Non-pigmented ciliary epithelial cell (primary cell): ENCODE measurements at places on chromosomes 2 and 18.

DNA sequence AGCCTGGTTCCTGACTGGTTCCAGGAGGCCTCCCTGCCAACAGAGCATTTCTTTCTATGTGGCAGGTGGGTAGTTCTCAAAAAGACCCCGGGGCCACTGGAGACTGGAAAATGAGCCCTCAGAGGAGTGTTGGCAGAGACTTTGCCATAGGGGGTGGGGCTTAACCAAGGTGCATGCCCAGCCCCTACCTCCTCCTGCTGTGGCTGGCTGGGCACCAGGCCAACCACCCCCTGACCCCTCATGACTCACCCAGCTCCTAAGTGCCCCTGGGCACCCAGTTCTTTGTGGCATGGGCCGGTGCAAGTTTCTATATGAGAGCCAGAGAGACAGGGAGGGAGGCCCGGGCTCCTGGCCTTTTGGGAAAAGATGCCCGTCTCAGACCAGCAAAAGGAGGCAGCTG lies 98.2 kb upstream of the SMAD2 start:
- no peak for DNase-seq

DNA sequence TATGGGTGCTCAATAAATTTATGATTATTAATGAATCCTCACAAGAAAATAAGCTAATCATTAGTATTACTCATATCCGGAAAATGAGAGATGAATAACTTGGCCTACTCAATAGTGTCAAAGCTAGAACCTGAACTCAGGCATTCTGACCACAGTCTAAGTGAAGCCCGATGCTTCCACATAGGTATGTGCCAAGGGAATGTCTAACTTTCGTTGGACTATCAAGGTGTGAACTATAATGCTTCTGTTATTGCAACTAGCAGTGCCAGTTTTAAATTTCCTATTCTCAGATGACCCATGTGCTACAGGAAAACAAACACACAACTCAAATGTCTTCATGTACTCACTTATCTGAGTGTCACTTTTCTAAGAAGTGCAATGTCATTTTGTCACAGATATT lies 1.8 kb downstream of the BARD1 start:
- DNase-seq: no peak

DNA sequence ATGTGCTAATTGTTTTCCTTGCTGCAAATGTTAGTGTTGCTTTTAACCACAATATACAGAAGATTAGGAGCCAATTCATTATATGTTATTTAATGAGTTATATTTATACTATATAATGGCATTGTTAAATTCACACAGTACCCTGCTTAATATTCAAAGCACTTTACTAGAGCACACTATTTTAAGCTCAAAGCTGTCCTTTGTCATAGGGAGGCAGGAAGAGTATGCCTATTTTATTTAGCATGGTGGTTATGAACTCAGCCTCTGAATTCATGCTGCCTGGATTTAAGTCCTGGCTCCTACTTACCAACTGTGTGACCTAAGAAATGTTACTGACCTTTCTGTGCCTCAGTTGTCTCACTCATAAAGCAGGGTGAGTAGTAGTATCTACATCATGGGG lies 80.5 kb downstream of the FASTKD2 start:
- no peak for DNase-seq

DNA sequence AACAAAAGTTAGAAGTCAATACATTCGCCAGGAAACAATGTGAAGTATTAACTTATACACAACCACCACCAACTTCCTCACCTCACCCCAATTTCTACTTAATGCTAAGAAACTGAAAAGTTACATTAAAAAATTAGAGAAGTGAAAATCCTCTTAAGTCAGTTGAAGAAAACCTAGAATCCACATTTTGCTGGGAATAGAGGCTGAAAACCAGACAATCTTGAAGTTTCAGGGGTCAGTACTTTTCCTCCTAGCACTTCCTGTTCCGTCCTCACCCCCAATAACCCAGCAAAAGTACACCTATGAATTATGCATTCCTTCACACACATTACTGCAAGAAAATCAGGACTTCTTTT lies 6.3 kb downstream of the YES1 start:
- no peak for DNase-seq

GRCh38 chr2:157840568-157841156 lies 35.5 kb downstream of the ACVR1 start:
- DNase-seq: no peak

- DNase-seq: no peak
Measured at GRCh38 chr18:46320297-46320696, 216.1 kb downstream of the HAUS1 start.

DNA sequence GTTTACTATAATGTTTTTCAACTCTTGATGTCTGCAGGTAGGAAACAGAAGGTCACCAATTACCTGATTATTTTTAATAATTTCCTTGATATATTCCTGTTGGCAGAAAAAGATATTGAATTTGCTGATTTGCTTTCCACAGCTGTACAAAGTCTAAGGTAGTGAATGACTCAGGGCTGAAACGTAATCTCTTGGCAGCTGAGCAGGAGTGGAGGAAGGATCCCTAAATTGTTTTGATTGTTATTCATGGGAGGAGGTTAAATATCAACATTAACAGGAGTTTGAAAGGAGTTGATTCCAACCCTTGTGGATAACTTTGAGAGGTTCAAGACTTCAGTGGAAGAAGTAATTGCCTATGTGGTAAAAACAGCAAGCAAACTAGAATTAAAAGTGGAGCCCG lies 345.2 kb upstream of the SLC8A1 start:
- DNase-seq: peak; percentile 4

GRCh38 chr2:134278553-134278952 lies 24.7 kb downstream of the MGAT5 start:
- DNase-seq: no peak

- DNase-seq: no peak
Measured at GRCh38 chr18:58225101-58225500, 181.1 kb downstream of the NEDD4L start.

DNA sequence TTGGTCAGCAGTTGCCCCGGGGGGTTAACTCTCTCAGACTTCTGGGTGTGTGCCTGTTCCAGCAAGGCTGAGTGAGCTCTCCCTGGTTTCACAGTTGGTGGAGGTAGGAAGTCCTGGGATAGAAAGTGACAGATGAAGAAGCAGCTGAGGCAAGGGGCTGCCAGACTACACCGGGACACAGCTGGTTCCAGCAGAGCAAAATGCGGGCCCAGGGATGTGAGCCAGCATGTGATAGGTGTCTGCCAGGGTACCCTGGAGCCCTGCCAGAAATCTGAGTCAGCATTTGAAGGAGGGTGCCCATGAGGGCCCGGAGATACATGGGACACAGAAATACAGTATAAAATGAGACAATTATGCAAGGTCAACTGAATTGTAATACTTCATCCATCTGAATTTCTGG lies 79.3 kb upstream of the LGALSL start:
- no peak for DNase-seq

DNA sequence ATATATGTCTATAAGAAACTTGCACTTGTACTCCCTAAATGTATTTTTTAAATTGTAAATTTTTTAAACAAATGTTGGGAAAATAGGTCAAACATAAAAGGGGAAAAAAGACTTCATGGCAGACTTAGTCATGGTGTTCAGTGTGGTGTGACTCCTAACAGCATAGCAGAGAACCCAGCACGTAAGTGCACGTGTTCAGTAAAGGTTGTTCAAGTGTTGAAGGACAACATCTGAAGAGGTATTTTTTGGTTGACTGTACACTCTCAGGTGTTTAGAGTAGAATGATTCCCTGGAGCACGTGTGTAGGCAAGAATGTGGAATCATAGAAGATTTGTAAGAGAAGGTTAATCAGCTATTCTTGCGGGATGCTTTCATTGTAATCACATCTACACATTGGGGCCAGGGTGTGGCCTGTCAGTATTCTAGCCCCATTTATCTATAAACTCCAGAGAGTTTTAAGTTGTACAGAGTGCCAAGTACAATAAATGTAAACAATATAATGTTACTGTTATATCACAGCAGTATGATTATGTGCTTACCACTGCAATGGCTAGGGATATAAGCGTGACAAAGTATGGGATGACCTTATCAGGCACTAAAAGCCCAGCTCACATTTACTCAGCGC lies 106.8 kb downstream of the CRIM1 start:
- DNase-seq: no peak

DNA sequence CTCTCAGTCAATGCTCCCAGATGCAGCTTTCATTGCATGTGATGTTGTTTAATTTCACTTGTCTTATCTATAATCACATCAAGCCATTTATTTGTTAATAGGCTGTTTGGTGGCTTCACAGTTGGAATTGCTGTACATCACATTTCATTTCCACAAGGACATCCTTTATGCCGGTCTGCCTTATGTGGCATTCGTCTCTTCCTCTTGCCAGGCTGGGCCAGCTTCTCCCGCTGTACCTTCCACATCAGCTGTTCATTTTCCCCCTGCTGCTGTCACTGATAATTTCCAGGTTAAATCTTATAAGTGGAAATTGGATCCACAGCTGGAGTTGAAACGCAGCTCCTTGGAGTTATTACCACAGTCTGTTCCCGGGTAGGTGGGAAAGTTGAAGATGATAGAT lies 110.6 kb downstream of the DPP10 start:
- no peak for DNase-seq

GRCh38 chr18:4870177-4870773 lies 326.8 kb downstream of the AKAIN1 start:
- DNase-seq: no peak

DNA sequence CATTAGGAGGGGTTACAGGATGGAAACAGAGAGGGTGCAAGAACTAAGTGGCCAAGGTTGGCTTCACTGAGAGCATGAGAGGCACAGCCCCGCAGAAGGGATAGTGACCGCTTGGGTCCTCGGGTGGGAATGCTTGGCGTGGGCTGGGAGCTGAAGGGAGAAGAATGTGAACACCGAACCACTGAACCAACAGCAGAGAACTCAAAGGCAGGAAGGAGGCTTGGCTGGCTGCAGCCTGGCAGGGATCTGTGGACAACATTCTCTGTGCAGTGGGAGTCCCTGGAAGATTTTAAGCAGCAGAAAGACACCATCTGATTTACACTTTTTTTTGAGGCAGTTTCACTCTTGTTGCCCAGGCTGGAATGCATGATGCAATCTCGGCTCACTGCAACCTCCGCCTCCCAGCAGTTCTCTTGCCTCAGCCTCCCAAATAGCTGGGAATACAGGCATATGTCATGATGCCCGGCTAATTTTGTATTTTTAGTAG lies 33.9 kb downstream of the SOWAHC start:
- DNase-seq: no peak

GRCh38 chr2:67394734-67395133 lies 2.4 kb upstream of the ETAA1 start:
- no peak for DNase-seq

DNA sequence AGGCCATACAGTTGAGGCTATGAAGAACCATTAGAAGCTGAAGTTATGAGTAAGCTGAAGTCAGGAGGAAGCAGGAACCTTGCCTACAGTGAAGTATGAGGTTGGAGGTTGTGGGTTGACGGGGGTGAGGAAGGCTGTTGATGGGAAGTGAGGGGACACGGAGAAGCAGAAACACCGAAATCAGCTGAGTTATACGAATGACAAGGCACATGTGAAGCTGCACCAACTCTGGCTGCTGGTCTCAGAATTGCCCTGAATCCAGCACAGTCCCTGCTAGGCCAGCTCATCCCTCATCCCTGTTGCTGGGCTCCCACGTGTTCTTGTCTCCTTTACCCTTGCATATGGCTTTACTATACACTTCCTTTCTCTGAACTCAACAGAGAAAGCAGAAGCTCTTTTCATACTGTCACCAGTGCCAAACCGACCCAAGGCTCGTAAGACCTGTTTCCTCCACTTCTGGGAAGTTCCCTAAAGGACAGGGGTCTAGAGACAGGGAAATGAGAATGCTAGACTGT lies 9.2 kb upstream of the TMEM247 start:
- DNase-seq: no peak

- DNase-seq: no peak
Measured at GRCh38 chr2:6475155-6475940, 390.4 kb downstream of the CMPK2 start.

DNA sequence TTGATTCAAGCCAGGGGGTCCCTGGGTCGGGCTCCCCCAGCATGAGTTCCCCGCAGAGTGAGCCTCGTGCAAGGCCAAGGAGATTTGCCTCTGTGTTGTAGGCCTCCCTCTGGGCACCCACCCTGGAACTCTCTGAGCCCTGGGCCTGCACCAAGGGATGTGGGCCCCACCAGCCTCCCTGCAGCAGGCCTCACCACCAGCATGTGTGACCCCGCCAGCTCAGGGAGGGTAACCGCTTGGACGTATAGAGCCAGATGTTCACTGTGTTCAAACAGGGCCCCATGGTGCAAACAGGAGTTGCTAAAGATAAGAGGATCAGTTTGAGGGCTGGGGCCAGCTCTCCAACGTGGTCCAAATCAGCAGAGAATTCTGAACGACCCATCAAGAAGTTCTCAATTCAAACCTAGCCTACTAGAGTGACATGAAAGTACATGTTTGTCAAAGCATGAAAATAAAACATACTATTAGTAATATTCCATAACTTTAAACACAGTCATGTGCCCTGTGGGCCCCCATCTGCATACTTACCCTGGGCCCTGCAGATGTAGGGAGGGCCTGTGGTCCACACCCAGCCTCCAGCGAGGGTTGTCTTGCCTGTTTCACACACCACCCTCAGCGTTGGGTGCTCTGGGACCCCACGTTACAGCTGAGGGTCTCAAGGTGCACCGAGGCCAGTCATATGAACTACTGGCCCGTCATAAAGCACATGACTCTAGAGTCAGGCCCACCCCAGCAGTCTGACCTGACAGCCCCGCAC lies 5.5 kb upstream of the TUBB6 start:
- DNase-seq: no peak

GRCh38 chr2:220424561-220424960 lies 797.1 kb downstream of the SLC4A3 start:
- DNase-seq: no peak

GRCh38 chr18:57780318-57780705 lies 22.8 kb downstream of the ATP8B1 start:
- DNase-seq: no peak

DNA sequence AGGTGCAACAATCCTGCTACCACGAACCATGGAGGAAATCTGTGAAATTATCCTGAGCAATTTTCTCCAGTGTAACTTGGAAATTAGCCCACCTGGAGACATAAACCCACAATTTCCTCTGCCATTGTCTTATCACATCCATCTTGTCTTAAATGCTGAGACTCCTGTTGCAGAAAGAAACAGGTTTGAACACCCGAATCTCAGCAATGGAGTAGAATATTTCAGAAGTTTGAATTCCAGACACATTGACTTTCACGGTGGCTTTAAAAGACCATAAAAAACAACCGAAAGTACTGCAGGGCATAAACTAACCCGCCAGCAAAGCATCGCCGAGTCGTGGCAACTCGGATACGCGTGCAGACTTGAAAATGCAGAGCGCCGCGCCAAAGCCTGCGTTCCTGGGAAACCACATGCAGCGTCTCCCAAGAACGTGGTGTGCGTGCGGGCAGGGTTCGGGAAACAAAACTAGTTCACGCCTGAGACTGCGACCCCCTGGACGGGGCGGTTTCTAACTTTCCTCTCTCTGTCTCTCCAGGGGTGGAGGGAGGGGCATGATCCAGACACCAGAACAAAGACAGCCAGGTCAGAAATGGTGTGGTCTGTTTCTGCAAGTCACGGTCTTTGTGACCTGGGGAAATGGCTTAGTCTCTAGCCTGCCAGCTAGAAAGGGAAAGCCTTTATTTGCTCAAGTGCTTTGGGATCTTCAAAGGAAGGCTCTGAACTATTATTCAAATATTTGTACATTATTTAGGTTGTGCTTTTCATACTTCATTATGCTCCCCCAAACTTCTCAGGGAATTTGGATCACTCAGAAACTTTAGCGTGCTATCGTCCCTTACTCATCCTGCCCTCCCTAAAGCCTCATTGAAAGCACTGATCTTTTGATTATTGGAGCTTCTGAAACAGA lies 26.9 kb upstream of the KCTD1 start:
- no peak for DNase-seq

GRCh38 chr2:6946722-6947121 lies 29.5 kb downstream of the RNF144A start:
- DNase-seq: peak; percentile 77

- no peak for DNase-seq
Measured at GRCh38 chr2:28442328-28442727, 49.7 kb downstream of the FOSL2 start.
